ENCODE measurements at places on chromosomes 13 and 19.

- no peak for DNase-seq
Observed at GRCh38 chr13:89783221-89783755, 1564.2 kb upstream of the MIR17HG start.

DNA sequence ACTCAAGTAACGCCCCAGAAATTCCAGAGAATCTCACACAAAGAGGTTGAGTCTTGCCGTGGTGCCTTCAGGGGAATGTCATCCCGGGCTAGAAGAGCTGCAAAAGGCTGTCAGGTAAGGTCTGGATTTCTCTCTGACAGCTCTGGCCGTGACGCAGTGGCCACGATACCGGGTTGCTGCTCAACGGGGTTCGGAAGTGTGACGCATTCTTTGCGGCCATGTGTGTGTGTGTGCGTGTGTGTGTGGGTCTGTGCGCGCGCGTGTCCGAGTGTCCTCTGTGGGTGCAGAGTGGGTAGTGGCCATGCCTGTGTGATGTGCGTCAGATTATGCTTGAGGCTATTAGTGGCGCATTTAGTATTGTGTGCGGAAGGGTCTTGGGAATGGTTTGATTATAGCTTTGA is 306 bp downstream of the ZNF540 start:
- DNase-seq, result peak; percentile 38

- no peak for DNase-seq
Observed at GRCh38 chr13:33025220-33025744, 9.1 kb downstream of the KL start.

DNA sequence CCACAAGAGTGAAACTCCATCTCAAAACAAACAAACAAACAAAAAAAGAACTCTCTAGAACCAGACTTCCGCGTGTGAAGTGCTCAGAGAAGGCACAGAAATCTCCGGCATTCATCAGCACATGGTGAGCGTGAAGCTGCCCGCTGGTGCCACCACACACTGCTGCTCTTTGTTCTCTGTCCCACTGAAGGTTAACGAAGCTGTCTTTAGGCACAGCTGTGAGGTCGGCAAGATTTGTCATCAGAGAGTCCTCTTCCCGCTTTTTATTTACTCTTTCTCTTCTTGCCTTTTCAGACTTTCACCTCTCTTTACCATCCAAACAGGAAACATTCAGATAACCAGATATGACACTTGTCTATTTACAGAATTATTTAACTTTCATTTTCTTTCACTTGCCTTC is 115.2 kb upstream of the ARGLU1 start:
- no peak for DNase-seq

DNA sequence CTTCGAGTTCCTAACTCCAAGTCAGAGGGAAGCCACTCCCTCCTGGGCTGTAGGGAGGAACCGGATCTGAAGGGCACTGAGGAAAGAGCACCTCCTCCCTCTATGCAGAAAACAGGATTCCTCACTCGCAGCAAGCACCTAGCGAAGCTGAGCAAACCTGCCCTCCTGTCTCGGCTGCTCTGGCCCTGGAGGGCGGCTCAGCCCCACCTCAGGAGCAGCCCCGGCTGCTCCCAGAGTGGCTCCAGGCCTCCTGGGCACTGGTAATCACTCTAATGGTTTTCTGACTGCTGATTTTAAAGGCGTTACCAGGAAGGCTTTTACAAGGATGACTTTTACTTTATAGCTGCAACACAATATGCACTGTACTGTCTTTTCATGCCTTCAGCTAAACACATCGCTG is 312.5 kb downstream of the TEX29 start:
- no peak for DNase-seq

GRCh38 chr19:11597202-11598102 is at the start of gene ZNF627:
Gene ZNF627, plus strand, starts transcription at chr19:11597483. Its CDS starts 145 bp downstream, at chr19:11597628.
- DNase-seq, result peak; percentile 95

- no peak for DNase-seq
Observed at GRCh38 chr13:82501834-82502233, 1380.4 kb downstream of the SLITRK1 start.

- DNase-seq, result no peak
Observed at GRCh38 chr13:110136660-110137585, 170.0 kb downstream of the COL4A1 start.
